Endothelial cell of coronary artery (primary cell): ENCODE measurements at places on chromosomes 11 and 22. TPM values are rescaled to one million over a fixed set of nuclear protein-coding genes. Genes with fewer than 3 reads are reported as not detected.

MS4A12 gene
- total RNA-seq = not detected in 2 replicates

GRIK4 gene
- 0.09 and 0.18 TPM in 2 replicates for total RNA-seq

GRIA4 gene
- not detected in 2 replicates for total RNA-seq

GUCY1A2 gene
- total RNA-seq = 0.56 and 0.99 TPM in 2 replicates

SLC22A8 gene
- total RNA-seq = not detected in 2 replicates

HMOX1 gene
- 34.4 and 49.2 TPM in 2 replicates for total RNA-seq

GPHA2 gene
- not detected in 2 replicates for total RNA-seq

BTBD18 gene
- total RNA-seq = not detected in 2 replicates

HTR3B gene
- total RNA-seq = not detected in 2 replicates

ACR gene
- total RNA-seq = 0.19 and 0.27 TPM in 2 replicates

ZNF215 gene
- 5.2 and 5.4 TPM in 2 replicates for total RNA-seq

NXPE2 gene
- total RNA-seq = 0.09 TPM in 1 of 2 replicates, not detected in the other

MS4A10 gene
- not detected in 2 replicates for total RNA-seq
